CD4-positive, alpha-beta T cell treated with Interleukin-21 for 1 hour (primary cell): ENCODE measurements at places on chromosomes 6 and 20.
A peak's percentile ranks its signal among the peaks of the same experiment; 100 is the strongest.

DNA sequence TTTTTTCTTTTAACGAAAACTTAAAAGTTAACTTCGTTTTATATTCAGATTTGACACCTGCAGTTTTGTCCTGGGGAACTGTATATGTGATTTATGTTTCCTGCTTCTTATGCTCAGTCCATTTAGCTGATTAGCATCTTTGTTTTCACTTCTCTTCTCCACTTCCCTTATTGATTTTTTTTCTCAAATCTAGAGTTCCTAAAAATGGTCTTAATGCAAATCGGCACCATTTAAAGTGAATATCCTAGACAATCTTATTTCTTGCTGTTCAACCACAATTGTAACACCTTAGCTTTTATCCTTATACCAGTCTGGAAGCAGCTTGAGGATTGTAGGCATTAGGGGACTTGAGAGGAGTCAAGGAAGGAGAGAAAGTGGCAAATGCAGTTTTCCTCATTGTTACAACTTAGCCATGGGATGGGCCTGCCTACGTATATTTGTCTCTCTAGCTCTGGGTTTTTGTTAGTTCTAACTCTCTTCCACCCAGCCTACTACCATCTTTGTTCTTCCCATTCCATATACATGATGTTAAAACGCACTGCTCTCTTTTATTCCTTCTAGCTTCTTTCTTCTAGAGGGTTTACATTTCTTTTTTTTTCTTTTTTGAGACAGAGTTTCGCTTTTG, 8.5 kb downstream of the QRSL1 start:
- no peak for DNase-seq

DNA sequence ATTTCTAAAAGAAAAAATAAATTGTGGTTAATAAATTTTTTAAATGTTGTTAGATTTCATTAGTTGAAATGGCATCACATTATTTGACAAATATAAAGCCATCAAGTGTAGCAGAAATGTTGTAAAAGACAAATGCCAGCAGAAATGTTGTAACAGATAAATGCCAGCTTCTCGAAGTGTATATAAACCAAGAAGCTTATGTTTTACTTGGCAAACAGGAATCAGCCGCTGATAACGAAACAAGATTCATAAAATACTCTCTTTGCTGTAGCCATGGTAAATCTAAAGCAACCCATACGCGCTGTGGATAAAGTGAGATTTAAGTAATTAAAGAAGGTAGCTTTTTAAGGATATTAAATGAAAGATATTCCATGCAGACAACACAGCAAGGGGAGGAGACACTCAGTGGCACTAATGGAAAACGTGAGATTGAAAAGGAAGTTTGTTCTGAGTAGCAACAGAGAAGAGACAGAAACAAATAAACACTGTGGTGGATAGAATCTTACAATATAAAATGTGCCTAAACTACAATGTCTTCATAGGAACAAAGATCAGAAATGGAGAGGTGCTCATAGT, 29.6 kb downstream of the BTBD9 start:
- no peak for DNase-seq

GRCh38 chr20:56606174-56606945, 22.7 kb upstream of the TFAP2C start:
- DNase-seq, result no peak

DNA sequence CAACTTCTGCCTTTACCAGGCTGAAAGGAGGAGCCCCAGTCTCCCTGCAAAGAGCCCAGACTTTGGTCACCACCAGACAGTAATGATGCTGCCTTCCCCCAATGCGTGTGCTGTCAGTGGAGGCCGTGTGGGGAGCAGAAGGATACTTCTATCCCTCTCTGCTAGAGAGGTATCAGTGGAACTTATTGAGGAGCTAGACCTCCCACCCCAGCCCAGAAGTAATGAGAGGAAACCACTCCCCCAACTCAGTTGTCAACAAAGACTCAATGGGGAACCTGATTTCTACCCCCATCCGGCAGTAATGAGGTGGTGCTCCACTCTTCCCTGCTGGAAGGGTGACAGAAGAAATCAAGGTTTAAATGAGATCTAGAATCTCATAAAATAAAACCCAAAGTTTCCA, 4.4 kb upstream of the WFDC8 start:
- DNase-seq, result no peak

GRCh38 chr6:53320964-53321363, 27.8 kb downstream of the ELOVL5 start:
- no peak for DNase-seq

DNA sequence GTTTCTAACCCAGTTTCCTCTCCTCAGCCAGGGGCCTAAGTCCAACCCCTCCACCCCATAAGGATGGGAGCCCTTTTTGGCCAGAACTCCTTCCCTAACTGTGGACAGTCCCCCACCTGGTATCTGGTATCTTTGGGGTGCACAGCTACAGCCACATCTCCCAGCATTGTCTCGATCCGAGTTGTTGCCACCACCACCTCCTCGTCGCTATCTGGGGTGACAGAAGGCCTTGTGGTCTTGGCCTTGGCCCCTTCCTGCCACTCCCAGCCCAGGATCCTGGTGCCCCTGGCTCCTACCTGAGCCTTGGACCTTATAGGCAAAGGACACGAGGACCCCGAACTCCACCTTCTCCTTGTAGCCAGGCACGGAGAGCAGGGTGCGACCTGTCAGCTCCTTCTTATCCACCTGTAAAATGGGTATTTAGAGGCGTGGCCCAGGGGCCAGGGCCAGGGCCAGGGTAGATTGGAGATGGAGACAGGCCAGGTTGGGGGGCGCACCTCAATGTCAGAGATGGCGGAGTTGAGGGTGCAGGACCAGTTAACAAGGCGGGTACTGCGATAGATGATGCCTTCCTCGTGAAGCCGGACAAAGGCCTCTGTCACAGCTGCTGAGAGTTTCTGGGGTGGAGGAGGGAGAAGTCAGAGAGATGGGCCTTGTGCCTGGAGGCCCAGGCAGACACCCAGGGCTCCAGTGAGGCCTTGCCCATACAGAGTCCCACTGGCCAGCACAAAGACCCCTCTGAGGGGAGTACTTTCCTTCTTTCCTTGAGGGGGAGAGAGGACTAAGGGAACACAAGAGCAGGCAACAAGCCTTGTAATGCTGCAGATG, 7.2 kb upstream of the VWA7 start:
- DNase-seq, result no peak

DNA sequence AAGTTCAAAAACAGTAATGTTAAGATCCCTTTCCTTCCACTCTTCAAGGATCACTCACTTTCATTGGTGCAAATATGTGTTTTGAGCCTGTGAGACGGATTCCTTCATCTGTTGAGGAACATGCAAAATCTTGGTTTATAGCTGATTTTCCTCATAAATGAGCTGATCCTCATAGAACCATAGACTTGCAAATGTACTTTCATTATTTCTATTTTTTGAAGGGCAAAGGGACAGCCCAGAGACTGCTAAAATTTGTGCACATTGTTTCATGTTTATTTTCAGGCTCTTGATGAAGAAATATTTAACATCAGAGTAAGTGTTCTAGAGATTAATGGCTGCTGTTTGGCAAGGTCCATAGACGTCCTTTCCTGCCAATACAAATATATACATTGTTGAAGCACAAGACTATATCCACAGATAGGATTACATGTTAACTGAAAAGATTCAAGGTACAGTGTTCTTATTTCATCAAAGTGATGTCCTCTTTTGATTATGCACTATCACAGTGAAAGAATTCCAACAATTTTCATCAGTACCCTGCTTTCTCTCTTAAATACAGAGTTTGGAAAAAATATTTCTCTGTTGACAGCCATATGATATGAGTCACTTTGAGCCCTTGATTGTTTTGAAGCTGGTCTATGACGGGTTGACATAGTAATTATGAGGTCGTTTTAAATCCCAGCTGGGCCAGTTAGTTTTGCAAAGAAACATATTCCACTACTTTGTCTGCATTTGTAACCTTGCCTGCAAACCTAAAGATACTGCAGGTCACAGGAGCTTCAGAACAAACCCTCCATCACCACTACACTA, 95.7 kb downstream of the FILIP1 start:
- DNase-seq, result no peak

DNA sequence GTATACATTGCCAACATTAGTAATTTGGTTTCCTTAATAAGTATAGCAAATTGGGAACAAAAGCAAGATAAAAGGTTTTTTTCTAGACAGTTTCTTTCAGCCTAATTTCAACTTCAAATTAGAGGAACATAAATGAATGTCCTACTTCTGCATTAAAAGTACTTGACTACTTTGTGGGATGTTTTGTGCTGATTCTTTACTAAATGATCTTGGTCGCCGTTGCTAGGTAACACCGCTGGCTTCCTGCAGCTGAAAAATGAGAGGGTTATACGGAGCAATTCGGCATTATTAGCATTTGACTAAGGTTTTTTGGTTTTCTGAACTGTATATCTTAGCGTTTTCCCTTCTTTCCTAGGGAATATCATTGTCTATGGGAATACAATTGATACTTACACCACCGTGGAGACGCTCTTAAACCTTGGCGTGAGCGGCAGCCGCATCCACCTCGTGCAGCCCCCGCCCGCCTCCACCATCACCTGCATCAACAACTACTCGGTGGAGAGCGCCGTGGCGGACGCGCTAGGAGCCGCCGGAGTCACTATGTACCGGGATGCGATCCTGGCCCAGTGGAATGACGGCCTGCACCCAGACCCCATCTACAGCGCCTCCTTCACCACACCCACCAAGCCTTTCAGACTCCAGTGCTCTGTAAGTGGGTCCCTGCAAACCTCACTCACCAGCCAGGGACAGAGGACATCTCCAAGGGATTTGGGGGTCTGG, 90.9 kb upstream of the INSM1 start:
- DNase-seq, result no peak

DNA sequence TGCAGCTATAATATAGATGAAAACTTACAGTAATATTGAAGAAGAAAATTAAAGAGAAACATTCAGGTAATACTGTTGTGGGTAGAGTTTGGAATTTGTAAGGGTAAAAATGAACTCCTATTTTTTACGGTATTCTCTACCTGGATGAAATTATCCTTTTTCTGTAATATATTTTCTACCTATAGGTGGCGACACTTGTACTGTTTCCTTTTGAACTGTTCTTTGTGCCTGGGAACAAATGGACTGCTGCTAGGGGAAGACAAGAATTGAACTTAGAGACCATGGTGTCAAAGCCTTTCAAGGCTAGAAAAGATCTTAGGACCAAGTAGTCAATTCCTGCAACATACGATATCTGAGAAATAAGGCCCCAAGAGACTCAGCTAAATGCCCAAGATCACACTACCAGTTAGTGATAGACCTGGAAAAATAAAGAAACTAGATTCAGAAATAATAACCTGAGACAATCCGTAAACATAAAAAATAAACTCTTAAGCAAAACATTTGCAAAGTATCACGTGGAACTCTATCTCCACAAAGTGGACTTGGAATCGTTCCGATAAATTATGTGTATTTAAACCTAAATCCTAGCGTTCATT, 383.8 kb downstream of the TFAP2A start:
- DNase-seq, result no peak

DNA sequence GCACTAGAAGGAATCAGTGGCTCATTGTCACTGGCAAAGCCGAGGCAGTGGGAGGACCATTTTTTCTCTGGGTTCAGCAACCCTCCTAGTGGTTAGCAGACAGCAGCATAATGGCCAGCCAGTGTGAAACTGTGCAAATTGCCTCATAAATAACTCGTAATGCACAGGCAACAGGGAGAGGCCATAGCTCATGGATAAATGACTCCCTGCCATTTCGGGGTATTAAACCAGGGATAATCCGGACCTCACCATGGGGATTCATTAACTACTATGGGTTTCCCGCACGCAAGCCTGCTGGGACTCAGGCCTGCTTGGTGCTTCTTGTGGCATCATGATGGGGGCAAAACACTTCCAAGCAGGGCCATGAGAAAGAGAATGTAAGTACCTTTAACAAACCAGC, 158.2 kb upstream of the CHD6 start:
- DNase-seq, result no peak

GRCh38 chr6:156701966-156702365, 75.2 kb upstream of the ARID1B start:
- DNase-seq, result no peak

DNA sequence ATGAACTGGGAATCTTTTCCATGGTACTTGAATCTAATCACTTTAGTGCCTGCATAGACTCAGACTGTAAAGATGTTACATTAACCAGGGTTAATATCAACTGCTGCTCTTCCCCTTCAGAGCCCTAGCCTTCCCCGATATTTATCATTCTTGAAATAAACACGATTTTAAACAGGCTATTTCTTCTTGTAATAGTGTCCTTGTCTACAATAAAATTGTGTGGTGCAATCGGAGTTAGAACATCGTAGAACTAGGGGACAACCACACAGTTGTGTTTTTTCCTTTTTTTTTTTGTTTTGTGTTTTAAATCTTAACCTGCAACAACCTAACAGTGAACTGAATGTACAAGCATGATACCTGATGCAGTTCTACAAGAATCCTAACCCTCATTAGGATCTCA, 4.5 kb downstream of the GJA1 start:
- DNase-seq, result no peak

GRCh38 chr20:34876406-34877282, at the start of gene ACSS2:
ACSS2 (plus strand) TSS chr20:34876612; CDS start chr20:34876646, 34 bp downstream.
- DNase-seq, result peak; percentile 94

DNA sequence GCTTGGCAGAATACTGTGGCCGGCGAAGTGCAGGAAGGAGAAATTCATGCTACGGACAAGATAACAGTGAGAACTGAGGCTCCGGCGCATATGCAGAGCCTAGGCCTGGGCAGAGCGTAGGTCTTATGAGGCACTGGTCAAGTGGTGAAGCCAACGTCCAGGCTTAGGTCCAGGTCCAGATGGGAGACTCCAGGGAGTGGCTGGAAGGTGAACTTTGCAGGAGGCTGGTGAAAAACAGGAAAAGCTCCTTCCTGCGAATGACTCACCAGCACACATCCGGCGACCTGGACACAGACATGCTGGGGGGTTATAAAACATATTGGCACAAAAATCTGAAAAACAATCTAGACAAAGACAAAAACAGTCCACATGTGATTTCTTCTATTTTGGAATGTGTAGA, 15.4 kb downstream of the C6orf141 start:
- DNase-seq, result no peak

GRCh38 chr20:22180244-22180643, 404.1 kb downstream of the FOXA2 start:
- DNase-seq, result no peak

DNA sequence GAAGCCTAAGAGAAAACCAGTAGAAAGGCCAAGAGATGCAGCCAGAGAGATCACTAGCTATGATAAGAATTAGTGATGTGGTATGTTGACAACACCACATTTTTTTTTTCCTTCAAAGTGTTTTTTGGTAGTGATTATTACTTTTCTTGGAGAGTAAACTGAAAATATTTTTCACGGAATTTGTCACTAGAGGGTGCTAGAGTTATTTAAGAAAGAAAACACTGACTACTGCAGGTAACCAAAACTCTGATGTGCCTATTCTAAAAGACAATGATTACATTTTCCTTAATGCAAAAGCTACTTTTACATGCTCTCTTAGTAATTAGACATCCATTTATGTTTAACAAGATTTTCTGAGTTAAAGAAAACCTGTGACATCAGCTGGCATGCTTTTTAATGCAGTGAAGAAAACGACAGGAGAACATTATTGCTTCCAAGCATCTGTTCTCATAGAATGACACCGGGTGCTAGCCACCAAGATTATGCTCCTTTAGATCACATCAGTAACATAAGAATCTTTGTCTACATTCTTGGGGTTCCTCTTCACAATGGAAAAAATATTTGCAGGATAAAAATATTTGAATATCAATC, 28.8 kb downstream of the RWDD2A start:
- DNase-seq, result peak; percentile 38

- DNase-seq, result no peak
Observed at GRCh38 chr6:70709826-70710225, 42.1 kb downstream of the SMAP1 start.
